ENCODE measurements at places on chromosomes 11 and 22. TPM values are rescaled to one million over a fixed set of nuclear protein-coding genes. Genes with fewer than 3 reads are reported as not detected.
A peak's percentile ranks its signal among the peaks of the same experiment; 100 is the strongest.

GRCh38 chr11:8365216-8365941 is 101.7 kb upstream of the LMO1 start:
- no peak for DNase-seq

GRCh38 chr22:36162127-36163034 is 1.8 kb upstream of the APOL3 start:
- peak; percentile 14 for DNase-seq

- DNase-seq, result no peak
Observed at GRCh38 chr11:95652002-95652472, 137.5 kb downstream of the FAM76B start.

Gene POU2AF2
- not detected for total RNA-seq

Data from activated T-helper 1 cell treated with anti-CD3 and anti-CD28 coated beads, Interleukin-12 subunit alpha, Interleukin-12 subunit beta, Interleukin-2, Interleukin-4 antibody, amounts not matched to agents 30 ng/mL and 10 ng/mL and 1 ng/mL, durations not matched to agents 14 hours and 24 hours and 36 hours (primary cell).